ENCODE measurements at places on chromosomes 13 and 19.

DNA sequence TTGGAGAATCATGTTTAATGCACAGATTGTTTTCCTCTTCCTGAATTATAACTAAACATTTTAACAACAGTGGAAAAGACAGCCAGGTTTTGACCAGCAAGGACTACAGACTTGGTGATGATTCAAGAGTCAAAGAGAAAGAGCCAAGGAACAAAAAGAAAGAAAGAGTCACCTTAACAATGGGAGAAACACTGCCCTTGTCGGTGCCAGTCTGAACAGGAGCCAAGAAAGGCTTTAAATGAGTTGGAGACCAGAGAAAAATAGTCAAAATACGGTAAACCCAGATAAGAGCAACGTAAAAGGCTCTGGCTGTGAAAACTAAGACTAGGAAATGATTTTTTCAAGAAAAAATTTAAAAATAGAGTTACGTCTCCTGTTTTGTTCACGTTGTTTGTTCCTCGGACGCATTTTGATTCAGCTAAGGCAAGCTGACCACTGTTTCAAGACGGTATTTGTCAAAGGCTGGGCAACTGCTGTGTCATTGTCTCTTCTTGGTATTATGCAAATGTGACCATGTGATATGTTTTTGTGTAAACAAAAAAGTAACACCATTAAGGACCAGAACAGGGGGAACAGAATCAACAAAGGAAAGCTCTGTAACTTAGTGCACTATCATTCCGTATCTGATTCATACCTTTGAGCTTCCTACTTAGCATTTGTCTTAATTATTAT lies 634.5 kb downstream of the LIG4 start:
- DNase-seq: no peak

- no peak for DNase-seq
These were observed 1.7 kb downstream of the KLF5 start for GRCh38 chr13:73060251-73061160.

- DNase-seq: no peak
These were observed 18.7 kb downstream of the ACOD1 start for GRCh38 chr13:76967031-76967430.

GRCh38 chr13:96794669-96795068 lies 199.6 kb downstream of the OXGR1 start:
- DNase-seq: no peak

DNA sequence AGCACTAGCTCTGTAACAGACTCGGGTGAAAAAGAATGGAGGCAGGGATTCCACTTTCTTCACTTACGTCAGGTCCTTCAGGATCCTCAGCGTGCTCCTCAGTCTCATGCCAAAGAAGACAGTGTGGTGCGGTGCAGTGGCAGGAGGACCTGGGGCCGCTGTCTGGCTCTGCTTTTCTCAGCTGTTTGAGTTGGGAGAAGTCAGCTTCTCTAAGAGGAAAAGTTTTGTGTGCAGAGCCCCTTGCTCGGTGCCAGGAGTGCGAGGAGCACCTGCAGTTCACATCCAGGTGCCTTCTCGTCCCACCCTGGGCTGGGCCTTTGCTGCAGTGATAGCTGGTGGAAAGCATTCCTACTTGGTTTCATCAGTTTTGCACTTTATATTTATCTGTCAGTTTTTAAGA lies 77.9 kb upstream of the TEX29 start:
- DNase-seq: no peak

- DNase-seq: no peak
These were observed 128.7 kb downstream of the TSHZ3 start for GRCh38 chr19:31220540-31220939.

- DNase-seq: no peak
These were observed 5.1 kb upstream of the RNF113B start for GRCh38 chr13:98182153-98182552.

DNA sequence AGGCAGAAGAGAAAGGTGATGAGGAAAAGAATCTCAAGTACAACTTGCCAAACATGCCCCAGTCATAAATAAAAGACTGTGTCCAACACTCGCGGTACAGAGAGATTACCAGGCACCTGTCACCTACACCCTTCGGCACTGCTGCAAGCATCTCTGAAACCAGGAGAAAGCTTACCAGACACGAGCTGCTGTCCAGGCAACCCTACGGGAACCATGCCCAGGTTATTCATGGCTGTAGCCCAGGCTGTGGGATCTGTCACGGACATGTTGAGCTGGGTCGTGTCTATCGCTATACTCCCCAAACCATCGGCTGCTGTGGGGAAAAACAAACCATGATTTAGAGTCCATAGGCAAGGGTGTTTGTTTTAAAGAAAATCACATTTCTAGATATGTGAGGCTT lies 375.0 kb downstream of the ENOX1 start:
- DNase-seq: no peak

- DNase-seq: peak; percentile 65
These were observed 5.5 kb downstream of the CCDC124 start for GRCh38 chr19:17938092-17938845.

Measured in stimulated activated CD4-positive, alpha-beta T cell treated with anti-CD3 and anti-CD28 coated beads, Interleukin-12 subunit alpha, Interleukin-12 subunit beta, amount 100 ng/mL, for 24 hours (primary cell).